Heart left ventricle (tissue), 16 donors: ENCODE measurements at places on chromosomes 1 and 21. TPM values are rescaled to one million over a fixed set of nuclear protein-coding genes. Genes with fewer than 3 reads are reported as not detected.

GRCh38 chr1:156693848-156694689, 11.3 kb downstream of the CRABP2 start:
- H3K27me3 ChIP-seq, result peaks cover 18% of the 10 kb centered on the region
- no peak overlapping the region for H3K4me3 ChIP-seq
- H3K27ac ChIP-seq, result no peak overlapping the region
- no peaks in the 10 kb centered on the region for H3K36me3 ChIP-seq
- DNase-seq, result no peak
- peaks cover 18% of the 10 kb centered on the region for H3K4me1 ChIP-seq

DNA sequence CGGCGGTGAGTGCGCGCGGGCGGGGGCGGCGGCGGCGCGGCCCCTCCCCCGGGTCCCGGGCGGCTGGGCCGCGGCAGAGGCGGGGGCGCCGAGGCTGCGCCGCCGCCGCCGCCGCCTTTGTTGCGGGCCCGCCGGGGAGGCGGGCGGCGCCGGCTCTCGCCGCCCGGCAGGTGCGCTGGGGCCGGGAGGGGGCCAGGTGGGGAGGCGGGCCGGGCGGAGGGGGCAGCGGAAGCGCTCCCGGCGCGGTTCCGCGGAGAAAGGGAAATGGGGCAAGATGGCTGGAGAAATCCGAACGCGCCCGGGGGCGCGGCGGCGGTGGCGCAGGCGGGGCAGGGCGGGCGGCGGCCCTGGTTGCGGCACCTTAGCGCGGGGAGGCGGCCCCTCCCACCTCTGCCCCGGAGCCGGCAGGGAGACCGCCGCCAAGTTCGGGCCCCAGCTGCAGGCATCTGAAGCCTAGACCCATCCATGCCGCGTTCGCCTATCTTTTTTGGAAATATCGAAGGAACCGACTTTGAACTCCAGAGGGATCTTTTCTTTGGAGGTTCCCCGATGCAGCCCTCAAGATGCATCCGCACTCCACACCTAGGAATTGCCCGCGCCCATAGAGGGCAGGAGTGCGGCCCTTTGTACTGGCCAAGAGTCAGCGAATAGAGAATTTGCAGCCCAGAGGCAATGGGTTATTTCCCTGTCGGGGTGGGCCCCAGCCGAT, 479 bp downstream of the POGK start:
- H3K27ac ChIP-seq, result peak overlapping the region; percentile 93
- peak overlapping the region; percentile 87 for H3K4me3 ChIP-seq
- peak; percentile 65 for DNase-seq
- H3K27me3 ChIP-seq, result no peaks in the 10 kb centered on the region
- peaks cover 4% of the 10 kb centered on the region for H3K4me1 ChIP-seq
- H3K36me3 ChIP-seq, result peaks cover 40% of the 10 kb centered on the region

DNA sequence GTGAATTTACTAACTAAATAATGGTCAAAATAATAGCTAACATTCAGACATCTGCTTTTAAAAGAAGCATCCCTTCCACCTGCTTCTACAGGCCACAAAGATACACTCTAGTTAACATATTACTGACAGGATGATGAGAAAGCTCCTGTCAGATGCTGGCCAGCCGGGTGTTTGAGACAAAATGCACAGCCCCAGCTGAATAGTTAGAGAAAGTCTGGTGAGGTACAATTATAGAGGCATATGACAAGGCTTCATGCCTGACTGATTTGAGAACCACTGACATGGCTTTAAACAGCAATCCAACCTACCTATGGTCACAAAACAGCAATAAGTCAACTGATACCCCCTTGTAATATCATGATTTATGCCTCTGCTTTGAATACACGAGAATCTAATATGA, 137.0 kb downstream of the DENND1B start:
- peaks cover 7% of the 10 kb centered on the region for H3K4me1 ChIP-seq
- H3K4me3 ChIP-seq, result no peak overlapping the region
- peaks cover 26% of the 10 kb centered on the region for H3K36me3 ChIP-seq
- no peak for DNase-seq

GRCh38 chr1:30756545-30757351, 826 bp downstream of the LAPTM5 start:
- peak; percentile 83 for DNase-seq
- no peaks in the 10 kb centered on the region for H3K36me3 ChIP-seq
- peak overlapping the region; percentile 23 for H3K27ac ChIP-seq
- H3K27me3 ChIP-seq, result peaks cover 5% of the 10 kb centered on the region
- H3K4me3 ChIP-seq, result peak overlapping the region; percentile 52

DNA sequence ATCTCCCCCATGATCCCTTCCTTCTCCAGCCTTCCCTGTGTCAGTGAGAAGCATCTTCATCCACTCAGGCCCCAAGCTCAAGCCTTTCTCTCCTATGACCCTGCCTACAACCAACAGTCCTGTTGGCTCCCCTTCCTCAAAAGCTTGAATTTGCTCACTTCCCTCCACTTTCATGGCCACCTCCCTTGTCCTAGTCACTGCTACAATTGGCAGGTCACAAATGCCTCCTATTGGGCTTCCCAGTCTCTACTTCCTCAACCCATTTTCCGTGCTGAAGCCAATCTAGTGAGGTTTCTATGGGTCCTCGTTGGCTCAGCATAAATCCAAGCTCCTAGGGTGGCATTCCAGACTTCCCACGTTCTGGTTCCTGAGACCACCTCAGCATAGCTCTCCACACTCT, 40.2 kb upstream of the SLC6A9 start:
- H3K27me3 ChIP-seq, result no peaks in the 10 kb centered on the region
- no peaks in the 10 kb centered on the region for H3K36me3 ChIP-seq
- no peak for DNase-seq
- no peak overlapping the region for H3K27ac ChIP-seq
- H3K4me3 ChIP-seq, result no peak overlapping the region

DNA sequence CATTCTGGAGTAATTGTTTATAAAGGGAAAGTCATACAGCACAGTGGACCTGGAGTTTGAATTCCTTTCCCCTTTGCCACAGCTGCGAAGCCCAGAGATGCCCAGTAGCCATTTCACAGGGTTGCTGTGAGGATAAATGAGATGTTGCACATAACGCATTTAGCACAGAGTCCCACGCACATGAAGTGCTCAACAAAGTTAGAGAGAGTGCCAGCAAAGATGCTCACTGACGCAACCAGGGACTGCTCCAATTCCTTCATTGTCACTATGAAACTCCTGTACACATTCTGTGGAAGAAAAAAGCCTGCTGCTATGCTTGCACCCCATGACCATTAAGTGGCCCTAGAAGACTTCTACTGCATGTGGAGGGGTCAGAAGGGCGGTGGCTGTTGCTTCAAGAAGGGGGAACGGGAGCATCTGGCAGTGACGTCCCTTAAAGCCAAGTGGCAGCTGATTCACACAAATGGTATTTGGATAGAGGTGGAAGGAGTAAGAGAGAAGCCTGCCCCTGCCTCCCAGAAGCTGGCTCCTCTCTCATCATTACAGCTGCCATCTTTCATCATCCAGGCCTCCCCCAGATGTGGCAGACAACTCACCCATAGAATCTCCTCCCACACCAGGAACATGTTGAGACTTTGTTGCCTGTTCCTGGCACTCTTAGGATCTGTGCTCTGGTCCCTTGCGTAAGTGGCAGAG, 26.5 kb upstream of the VAV3 start:
- no peak overlapping the region for H3K4me3 ChIP-seq
- no peaks in the 10 kb centered on the region for H3K27me3 ChIP-seq
- H3K4me1 ChIP-seq, result no peaks in the 10 kb centered on the region
- H3K27ac ChIP-seq, result no peak overlapping the region

- H3K27me3 ChIP-seq, result no peaks in the 10 kb centered on the region
- H3K27ac ChIP-seq, result no peak overlapping the region
- DNase-seq, result no peak
Observed at GRCh38 chr1:57175506-57175905, 209.7 kb upstream of the C8B start.

DNA sequence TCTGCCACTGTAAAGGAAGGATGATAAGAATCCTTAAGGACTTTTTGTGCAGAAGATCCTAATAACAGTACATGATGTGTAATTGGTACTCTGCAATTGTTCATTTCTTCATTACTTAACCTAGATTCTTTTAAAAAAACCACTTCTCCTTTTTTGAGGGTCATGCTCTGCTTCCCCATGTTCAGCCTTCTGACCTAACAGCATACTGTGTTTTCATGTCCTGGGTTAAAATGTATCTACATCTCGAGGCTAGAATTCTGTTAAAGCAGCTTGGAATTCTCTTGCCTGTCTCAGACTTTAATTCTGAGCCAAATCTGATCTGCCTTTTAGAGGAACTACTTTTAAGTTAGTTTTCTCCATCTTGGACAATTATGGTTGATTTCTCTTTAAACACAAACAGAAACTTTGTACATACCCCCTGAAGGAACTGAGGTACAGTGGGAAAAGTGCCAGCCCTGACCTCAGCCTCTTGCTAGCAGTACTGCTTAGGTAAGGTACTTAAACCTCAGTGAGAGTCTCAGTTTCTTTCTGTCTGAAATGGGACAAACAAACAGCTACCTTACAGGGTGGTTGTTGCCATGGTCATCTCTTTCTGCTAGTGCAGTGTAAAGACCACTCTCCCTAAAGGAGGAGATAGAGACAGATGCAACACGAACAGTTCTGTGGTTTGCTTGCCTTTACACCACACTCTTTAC, 103.2 kb upstream of the DYNLT5 start:
- H3K4me3 ChIP-seq, result no peak overlapping the region
- no peaks in the 10 kb centered on the region for H3K36me3 ChIP-seq
- no peak for DNase-seq
- H3K4me1 ChIP-seq, result no peaks in the 10 kb centered on the region
- no peaks in the 10 kb centered on the region for H3K27me3 ChIP-seq
- H3K27ac ChIP-seq, result no peak overlapping the region

GRCh38 chr1:204624631-204625216, 60.8 kb downstream of the LRRN2 start:
- no peak for DNase-seq
- H3K27me3 ChIP-seq, result no peaks in the 10 kb centered on the region
- H3K27ac ChIP-seq, result no peak overlapping the region
- H3K36me3 ChIP-seq, result no peaks in the 10 kb centered on the region
- no peaks in the 10 kb centered on the region for H3K4me1 ChIP-seq
- H3K4me3 ChIP-seq, result no peak overlapping the region

DNA sequence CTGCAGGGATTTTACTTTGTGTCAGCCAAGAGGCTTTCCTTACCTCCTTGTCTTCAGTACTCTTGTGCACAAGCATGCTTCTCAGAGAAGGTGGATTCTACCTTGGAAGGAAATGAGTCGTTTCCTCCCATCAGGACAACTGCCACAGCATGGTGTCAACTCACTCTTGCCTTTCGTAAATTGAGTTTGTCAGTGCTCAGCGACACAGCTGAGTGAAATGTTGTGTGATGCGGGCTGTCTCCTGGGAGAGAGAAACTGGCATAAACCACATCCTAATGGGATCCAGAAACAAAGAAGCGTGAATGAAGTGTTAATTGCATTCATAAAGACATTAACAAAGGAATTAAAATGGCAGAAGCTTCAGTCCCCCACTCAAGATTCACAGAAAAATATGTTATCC, 51.5 kb upstream of the SLC22A15 start:
- H3K4me1 ChIP-seq, result no peaks in the 10 kb centered on the region
- H3K27ac ChIP-seq, result no peak overlapping the region
- no peaks in the 10 kb centered on the region for H3K36me3 ChIP-seq
- no peaks in the 10 kb centered on the region for H3K27me3 ChIP-seq
- no peak for DNase-seq

DNA sequence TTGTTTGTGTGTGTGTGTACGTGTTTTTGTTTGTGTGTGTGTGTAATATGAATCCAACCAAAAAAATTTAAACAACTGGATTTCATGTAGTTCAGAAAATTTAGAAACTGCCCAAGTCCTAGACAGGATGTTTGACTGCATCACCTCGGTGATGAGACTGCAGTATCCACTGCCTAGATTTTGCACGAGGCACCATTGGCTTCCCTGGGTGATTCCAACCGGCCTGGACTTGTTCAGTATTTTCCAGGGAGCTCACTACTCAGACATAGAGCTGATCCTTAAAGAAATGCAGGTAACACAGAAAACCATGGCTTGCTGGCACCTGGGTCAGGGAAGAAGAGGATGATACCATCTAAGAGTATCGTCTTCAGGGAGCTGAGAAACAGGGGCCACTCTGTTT, 18.2 kb upstream of the KCNK2 start:
- no peaks in the 10 kb centered on the region for H3K27me3 ChIP-seq
- no peak overlapping the region for H3K27ac ChIP-seq
- no peaks in the 10 kb centered on the region for H3K36me3 ChIP-seq
- DNase-seq, result no peak

- DNase-seq, result no peak
- no peaks in the 10 kb centered on the region for H3K36me3 ChIP-seq
- no peak overlapping the region for H3K27ac ChIP-seq
- H3K27me3 ChIP-seq, result no peaks in the 10 kb centered on the region
Observed at GRCh38 chr1:66464802-66465201, 69.2 kb upstream of the SGIP1 start.

DNA sequence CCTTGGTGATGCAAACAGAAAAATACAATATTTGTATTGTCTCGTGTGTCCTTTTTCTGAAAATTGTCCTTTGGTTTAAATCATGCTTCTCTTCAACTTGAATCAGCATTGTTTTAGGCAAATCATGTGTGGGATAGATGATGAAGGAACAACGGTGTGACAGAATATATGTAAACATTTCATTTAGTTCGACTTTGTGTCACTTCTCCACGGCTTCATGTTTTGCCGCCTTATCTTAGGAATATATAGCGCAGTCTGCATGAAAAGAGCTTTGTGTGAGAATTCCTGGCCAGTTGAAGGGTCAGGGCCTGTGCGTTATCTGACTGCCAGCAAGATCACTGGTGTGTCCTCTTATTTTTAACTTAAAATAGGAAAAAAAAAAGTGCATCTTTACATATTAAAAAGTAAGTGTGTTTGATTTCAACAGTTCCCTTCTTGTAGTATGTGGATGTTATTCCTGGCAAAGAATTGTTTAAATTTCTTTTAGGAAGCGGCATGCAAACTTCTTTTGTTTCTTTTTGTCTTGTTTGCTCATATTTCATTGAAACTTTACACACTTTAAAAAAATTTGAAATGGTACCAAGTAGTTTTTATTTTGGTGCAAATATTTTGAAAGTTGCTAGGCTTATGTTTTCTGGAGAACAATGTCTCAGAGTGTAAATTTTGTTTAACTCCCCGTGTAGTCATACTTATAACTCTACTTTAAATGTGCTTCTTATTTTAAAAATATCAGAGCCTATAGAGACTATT, 465.2 kb downstream of the USP25 start:
- DNase-seq, result no peak
- no peaks in the 10 kb centered on the region for H3K4me1 ChIP-seq
- peak overlapping the region; percentile 47 for H3K27ac ChIP-seq
- no peaks in the 10 kb centered on the region for H3K27me3 ChIP-seq
- H3K36me3 ChIP-seq, result no peaks in the 10 kb centered on the region

DNA sequence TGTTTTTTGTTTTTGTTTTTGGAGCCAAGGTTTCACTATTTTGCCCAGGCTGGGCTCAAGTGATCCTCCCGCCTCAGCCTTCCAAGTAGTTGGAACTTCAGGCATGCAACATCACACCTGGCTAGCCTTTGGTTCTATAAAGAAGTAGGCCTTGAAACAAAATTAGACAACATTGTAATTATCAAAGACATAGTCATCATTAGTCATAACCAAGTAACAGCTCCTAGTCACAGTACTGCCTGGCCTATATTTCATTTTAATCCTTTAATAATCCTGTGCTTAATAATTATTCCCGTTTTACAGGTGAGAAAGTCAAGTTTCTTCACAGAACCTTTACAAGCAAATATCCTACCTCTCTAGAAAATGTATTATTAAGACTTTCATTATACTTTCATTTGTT, 52.3 kb upstream of the TBX15 start:
- H3K27ac ChIP-seq, result no peak overlapping the region
- peaks cover 32% of the 10 kb centered on the region for H3K36me3 ChIP-seq
- no peaks in the 10 kb centered on the region for H3K4me1 ChIP-seq
- H3K4me3 ChIP-seq, result no peak overlapping the region

Gene PTGFR
- 2.1 TPM for total RNA-seq

Gene FCN3
- 2.4 TPM for total RNA-seq

Gene CFH
- total RNA-seq, result 25.6 TPM

Gene AMY1B
- total RNA-seq, result not detected

Gene KCNH1
- not detected for total RNA-seq

Gene OR2T10
- not detected for total RNA-seq

Gene FCGR2B
- 5.2 TPM for total RNA-seq

Gene TARDBP
- total RNA-seq, result 66.9 TPM

Gene RAB25
- total RNA-seq, result not detected
